ENCODE measurements at places on chromosomes 4 and X. TPM values are rescaled to one million over a fixed set of nuclear protein-coding genes. Genes with fewer than 3 reads are reported as not detected.

PAGE2 gene
- not detected for total RNA-seq

CABS1 gene
- total RNA-seq = not detected

NEIL3 gene
- total RNA-seq = 3.8 TPM

ABCG2 gene
- 2.6 TPM for total RNA-seq

PAGE1 gene
- total RNA-seq = not detected

TMSB15B gene
- 1.9 TPM for total RNA-seq

HSFX1 gene
- total RNA-seq = 0.16 TPM

PKD2 gene
- 34.5 TPM for total RNA-seq

Data from bladder microvascular endothelial cell (primary cell).